Nucleus accumbens (tissue), 56 donors: ENCODE measurements at places on chromosomes 7 and 10.

DNA sequence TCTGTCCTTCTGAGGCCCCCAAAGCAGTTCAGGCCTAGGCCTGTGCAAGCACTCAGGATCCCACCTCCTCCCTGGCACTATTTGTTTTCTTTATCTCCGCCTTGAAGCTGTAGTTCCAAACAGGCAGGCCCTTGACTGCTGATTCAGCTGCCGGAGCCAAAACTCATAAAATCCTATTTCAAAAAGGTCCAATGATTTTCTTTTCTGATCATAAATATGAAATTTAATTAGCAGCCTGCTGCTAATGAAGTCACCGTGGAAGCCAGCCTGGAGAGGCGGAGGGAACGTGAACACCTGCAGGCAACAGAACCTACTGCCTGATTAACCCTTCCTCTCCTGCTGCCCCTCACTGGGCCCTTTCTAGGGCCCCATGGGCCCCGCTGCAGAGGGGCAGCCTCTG lies 60.1 kb downstream of the CARD11 start:
- no peak for DNase-seq

DNA sequence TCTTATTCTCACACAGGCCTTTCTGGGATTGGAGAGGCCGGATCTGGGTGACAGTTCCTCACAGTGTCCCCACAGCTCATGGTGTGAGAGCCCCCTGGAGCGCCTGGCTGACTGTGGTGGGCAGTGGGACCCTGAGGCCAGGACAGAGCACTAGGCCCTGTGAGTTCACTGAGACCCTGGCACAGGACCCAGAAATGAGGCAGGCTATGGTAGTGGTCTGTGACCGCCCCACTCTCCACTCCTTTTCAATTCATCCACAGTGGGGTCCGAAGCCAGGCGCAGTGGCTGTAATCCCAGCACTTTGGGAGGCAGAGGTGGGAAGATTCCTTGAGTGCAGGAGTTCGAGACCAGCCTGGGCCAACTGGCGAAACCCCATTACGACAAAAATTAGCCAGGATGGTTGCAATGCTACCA lies 95.9 kb upstream of the TNRC18 start:
- DNase-seq: no peak

DNA sequence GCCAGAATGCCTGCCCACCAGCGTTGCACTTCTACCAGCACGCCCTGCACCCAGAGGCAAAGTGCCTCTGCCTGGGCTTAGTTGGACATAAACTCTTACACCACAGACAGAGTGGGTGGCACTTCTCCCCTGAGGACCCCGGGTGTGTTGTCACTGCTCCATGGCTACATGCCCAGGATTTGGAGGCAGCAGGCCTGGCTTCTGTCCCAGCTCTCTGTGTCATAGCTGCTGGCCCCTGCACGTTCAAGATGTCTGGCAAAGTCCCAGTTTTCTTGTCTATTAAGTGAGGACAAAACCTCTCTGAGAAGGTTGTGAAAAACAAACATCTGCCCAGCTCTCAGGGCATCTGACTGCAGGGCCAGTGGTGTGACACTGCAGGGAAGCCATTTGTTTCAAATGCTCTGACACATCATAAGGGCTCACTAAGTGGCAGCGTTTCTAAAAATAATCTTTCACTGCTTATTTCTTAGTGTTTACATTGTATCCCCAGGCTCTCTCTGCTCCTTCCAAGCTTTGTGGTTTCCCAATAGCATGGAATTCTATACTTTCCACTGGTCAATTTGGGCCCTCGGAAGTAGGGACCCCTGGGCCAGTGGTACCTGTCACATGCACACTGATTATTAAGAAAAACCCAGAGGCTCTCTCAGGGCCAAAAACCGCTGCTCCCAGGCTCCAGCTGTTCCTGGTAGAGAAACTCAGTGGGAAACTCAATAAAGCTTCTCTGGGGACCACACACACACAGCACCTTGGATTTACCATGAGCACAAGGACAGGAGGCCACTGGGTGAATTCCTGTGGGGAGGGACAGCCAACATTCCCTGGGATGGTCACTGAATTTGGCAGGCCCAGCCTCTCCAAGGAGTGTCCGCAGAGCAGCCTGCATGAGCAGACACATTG lies 86.2 kb upstream of the ANLN start:
- peak; percentile 72 for DNase-seq

GRCh38 chr10:12972146-12972545 lies 29.4 kb downstream of the CCDC3 start:
- no peak for DNase-seq

DNA sequence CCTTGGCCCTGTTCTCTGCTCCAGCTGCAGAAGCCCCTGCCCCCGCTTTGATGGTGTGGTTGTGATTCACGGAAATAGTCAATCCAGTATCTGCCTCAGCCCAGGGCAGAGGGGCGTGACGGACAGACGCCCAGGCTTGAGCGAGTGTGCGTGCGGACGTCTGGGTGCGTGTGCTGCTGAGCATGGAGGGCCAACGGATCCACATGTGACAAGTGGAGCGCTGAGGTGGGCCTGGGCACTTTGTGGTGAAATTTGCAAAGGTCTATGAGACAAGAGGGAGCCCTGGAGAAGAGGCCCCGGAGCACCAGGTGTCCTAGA lies 94.4 kb downstream of the WDR37 start:
- no peak for DNase-seq
